Pancreas (tissue), 10 donors: ENCODE measurements at places on chromosomes 2 and 18. TPM values are rescaled to one million over a fixed set of nuclear protein-coding genes. Genes with fewer than 3 reads are reported as not detected.

DNA sequence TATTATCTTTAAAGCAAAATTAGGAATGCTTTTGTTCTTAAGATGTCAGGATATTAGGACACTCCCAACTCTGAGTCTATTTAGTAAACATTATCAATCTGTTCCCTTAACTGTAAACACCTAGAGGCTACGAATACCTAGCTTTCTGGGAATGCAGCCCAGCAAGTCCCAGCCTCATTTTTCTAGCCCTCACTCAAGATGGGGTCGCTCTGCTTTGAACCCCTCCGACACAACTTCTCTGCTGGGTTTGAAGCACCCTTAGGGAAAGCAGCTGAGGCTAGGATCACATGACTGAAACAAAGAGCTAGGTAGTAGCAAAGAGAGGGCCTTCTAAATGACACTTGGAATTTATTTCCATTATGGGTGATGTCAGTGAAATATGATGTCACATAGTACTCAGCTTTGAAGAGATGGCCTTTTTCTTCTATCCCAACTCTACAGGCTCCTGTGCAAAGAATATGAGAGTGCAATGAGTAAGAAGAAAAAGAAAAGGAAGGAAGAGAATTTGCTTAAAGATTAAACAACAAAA, 114.7 kb downstream of the CSRNP3 start:
- no peak for DNase-seq

GRCh38 chr2:11873356-11874154, 127.1 kb downstream of the LPIN1 start:
- DNase-seq: no peak

GRCh38 chr18:77148289-77148688, 15.7 kb upstream of the MBP start:
- DNase-seq: no peak

- DNase-seq: no peak
Observed at GRCh38 chr2:101787097-101787496, 89.6 kb downstream of the MAP4K4 start.

Gene TUBB8B
- not detected for total RNA-seq

DNA sequence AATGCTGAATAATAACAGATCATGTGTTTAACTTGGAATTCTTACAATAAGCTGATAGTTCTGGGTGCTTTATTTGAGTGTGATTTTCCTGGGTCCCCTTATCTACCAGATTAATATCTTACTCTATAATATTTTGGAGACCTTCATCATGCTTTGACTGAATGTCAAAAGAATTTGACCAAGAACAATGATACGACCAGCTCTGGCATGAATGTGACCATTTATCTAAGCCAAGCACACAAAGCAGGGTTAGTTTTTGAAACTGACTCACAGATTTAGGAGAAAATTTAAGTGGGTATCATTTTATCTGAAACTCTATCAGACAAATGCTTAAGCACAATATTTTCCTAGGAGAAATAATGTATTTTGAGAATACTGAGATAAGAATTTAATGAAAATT, 677.0 kb downstream of the NYAP2 start:
- DNase-seq: no peak

DNA sequence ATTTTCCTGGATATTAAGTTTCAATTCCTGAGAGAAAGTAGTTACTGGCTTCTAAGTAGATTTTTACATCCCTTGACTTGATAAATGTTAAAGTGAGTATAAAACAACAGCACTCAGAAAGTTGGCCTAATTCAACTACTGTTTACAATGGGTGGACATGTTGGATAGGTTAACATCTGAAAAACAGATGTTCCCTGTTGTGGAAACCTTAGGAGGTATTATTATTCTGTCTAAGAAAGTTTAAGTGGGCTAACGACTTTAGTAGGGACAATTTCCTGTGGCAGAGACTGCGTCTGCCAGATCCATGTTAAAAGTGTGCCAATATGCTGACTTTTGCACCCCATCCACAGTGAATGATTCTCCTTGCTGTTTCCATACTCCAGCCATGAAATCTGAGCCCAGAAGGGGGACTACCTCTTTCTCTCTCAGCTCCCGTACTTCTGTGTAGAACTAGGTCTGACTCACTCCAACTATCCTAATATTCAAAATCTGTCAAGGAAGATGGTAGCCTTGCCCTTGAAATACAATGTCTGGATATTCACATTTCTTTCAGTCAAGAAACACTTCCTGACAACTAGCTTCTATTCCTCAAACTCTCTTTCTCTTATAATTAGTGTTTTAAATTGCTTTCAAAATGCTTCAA, 327.5 kb upstream of the HNRNPA3 start:
- no peak for DNase-seq

GRCh38 chr2:47867205-47867604, 39.1 kb downstream of the FBXO11 start:
- no peak for DNase-seq
